Brain microvascular endothelial cell (primary cell): ENCODE measurements at places on chromosomes 1 and 21.

DNA sequence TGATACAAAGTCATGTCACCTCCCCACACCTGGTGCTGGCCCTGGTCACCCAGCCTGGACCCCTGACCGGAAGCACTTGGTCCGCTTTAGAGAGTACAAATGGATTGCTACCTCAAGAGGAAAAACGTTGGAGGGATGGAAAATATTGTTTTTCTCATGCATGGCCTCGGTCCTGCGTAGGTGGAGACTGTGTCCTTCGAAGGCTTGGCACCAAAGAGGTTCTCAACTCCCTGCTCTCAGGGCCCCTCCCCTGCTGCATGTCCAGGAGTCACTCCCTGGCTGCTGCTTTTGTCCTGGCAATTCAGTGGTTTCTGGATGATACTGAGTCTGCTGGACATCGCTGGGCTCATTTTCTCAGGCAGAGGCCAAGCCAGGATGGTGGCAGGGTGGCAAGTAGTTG lies 529.8 kb downstream of the KIF26B start:
- DNase-seq: no peak

DNA sequence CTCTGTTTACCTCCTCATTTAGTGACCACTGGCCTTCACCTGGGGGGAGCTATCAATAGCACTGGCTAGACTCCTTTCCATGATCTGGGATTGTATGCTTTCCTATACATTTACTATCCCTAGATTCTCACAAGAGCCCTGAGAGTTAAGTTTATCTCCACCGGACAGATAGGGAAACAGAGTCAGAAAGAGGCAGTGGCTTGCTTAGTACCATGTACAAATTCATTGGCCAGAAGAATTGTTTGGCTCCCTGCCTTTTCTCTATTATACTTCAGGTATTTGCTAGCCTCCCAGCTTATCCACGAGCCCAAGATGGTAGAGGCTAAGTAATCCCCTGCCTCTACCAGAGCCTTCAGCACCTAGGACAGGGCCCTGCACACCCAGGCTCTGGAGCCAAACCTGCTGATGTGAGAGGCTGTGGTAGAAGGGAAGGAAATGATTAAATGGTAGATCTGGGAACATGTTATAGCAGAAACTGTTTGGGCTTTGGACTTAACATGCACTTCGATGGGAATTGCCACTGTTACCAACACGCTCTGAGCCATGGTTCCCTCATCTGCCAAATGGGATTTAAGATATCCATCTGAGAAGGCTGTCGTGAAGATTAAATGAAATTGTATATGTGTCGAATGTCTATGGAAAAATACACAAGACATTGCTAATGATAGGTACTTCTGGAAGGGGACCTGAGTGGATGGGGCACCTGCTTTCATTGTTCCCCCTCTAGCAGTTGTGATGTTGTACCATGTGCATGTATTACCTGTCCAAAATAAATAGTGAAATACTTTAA lies 3.1 kb upstream of the BLACAT1 start:
- DNase-seq: peak; percentile 52

DNA sequence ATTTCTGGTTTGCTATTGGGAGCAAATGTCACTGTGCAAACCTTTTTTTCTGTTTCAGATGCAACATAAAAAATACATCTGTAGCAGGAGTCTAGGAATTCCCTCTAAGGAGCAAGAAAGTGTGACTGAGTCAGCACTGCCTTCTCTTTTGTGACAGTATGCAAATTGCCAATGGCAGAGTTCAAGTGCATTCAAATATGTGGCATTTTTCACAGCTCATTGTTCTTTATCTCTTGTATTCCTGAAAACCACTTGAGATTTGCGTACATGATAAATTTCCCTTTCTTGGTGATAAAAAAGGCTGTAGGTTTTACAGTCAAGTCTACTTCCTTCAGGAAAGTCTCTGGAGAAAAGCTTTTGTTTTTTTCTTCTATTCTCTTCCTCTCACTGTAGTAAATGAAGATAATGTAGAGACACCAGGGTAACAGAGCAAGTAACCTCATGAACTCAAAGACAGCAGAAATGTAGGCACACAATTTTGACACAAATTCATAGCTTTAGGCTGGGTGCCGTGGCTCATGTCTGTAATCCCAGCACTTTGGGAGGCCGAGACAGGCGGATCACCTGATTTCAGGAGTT lies 129.7 kb upstream of the L1TD1 start:
- no peak for DNase-seq

GRCh38 chr1:52502789-52503188 lies 50.1 kb downstream of the TUT4 start:
- DNase-seq: no peak

DNA sequence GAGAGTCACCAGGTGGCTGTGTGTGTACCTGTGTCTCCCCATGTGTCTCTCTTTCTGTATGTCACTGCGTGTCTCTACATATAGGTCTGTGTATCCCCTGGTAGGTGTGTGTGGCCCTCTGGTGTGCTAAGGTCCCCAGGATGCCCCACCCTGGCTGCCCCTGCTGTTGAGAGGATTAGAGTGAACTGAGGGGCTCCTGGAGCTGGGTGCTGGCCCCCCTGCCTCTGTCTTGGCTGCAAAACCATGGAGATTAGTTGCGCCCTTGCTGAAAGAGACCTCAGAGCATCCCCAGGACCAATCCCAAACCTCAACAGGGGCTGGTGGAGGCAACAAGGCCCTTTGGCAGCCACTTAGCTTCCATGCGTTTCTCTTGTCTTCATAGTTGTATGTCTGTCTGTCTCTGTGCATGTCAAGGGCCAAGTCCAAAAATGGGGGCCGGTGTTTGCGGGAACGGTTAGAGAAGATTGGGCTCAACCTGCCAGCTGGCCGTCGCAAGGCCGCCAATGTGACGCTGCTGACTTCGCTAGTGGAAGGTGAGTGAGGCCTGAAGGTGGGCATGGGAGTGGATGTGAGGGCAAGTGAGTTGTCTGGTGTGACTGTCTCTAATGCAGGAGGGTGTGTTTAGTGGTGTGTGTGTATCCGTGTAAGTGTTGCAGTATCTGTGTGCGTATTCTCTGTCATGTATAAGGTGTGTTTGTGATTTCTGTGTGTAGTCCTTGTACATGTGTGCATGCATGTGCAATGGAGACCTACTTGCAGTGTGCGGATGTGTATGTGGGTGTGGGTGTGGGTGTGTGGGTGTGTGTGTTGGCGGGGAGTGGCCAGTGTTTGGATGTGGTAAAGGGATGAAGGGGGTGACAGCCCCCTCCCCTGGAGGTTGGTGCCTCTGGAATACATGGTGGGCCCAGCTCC lies 16.7 kb downstream of the TFAP2E start:
- no peak for DNase-seq
